ENCODE measurements at places on chromosomes 1 and 21.

DNA sequence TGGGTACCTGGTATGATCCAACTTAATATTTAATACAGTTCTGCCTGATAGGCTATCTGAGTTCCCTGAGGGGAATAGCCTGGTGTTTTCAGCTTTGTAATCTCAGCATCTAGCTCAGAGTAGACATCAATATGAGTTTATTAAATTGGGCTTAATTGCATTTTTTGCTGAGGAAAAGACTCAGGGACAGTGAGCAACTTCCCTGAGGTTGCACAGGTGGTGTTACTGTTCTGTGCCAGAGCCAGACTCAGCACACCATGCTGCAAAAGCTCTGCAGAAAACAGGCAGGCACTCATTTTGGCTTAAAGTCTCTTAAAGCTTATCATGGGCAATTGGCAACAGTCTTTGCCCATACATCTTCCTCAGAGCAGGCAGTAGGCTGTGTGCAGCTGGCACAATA lies 90.5 kb upstream of the JUN start:
- no peak for DNase-seq

GRCh38 chr1:12387641-12388040 lies 157.8 kb downstream of the VPS13D start:
- DNase-seq, result no peak

- no peak for DNase-seq
Measured at GRCh38 chr21:42671778-42672593, 18.6 kb downstream of the PDE9A start.

- DNase-seq, result no peak
Measured at GRCh38 chr1:206833801-206834200, 31.6 kb upstream of the IL20 start.

DNA sequence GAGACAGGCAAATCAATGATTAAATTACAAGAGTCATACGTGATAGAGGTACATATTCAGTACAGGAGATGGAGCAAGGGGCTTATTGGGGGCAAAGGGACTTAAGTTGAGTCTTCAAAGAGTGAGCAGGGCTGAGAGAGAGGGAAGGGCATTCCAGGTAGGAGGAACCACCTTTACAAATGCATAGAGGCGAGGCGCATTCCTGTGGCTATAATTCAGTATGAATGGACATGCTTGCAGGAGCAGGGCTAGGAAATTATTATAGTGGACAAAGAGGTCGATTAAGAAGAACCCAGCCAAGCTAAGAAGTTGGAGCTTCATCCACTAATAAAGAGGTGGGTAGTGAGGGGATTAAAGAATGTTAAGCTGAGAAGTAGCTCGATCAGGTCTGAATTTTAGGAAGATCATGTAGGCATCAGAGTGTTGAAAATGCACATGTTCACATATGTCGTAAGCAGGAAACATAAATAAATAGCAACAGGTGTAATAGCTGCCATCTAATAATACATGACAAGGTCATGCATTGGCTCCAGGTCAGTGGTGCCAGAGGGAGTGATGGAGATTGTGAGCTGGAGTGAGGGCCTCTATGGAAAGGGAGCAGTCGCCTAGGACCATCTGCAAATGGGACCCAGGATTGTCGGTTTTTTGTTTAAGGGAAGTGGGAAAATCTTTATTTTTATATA lies 12.0 kb upstream of the HNRNPU start:
- DNase-seq, result no peak

- DNase-seq, result no peak
Measured at GRCh38 chr1:160260406-160261382, 1.7 kb downstream of the DCAF8 start.

GRCh38 chr1:46621930-46622329 lies 5.3 kb upstream of the MOB3C start:
- DNase-seq, result no peak

DNA sequence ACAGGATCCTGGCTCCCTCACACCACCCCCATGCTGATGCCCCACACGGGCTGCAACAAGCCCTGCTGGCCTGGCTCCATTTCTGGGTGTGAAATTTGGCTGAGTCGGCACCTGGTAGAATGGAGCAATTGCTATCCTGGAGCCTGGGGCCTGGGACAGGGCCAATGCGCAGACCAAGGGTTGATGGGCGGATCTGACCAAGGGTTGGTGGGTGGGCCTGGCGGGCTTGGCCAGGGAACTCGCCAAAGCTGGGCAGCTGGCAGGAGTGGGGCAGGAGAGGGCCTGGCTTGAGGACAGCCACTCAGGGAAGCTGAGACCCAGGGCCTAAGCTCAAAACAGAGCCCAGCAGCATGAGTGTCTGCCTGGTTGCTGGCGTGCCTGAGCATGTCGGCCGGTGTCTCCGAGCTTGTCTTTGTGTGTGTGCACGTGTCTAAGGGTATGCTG lies 70.9 kb upstream of the POU3F1 start:
- no peak for DNase-seq

DNA sequence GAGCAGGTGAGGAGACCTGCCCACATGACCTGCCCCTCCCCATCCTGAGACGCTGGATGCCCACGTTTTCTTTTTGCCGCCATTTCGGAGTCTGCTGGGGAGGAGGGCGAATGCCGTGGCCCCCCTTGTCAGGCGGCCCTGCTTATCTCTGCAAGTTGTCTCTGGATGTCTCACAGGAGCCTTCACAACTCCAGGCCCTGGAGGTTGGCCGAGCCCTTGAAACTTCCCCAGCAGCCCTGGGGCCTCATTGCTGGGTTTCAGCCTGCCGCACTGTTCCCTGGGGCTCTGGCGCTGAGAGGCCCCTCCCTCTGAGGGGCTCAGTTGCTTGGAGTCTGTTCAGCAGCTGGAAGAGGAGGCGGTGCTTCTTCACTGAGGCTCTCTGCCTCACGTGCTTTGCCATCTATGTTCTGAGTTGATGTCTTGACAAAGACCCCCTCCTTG lies 29.8 kb upstream of the ZBTB21 start:
- DNase-seq, result no peak

DNA sequence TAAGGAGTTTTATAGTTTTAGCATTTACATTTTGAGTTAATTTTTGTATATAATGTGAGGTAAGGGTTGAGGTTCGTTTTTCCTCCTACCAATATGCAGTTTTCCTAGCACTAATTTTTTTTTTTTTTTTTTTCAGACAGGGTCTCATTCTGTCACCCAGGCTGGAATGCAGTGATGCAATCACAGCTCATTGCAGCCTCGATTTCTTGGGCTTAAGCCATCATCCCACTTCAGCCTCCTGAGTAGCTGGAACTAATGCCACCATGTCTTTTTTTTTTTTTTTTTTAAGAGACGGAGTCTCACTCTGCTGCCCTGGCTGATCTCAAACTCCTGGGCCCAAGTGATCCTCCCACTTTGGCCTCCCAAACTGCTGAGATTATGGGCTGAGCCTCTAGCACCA lies 2.5 kb upstream of the UBASH3A start:
- DNase-seq, result peak; percentile 61

DNA sequence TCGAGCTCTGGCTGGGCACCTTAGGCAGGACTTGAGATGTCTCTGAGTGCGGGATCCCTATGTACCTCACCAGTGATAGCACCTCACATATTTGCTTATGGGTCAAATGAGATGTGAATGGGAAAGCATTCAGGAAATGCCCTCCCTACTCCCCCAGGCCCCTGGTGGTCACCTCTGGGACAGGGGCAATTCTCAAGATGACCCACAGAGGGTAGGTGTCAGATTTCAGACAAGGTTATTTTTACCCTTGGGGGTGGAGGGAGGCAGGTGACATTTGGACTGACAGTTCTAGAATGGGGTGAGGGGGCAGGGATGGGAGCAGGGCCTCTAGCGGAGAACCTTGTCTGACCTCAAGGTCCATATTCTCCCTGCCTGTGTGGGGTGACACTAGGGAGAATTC lies 27.1 kb downstream of the ACOT11 start:
- no peak for DNase-seq

- no peak for DNase-seq
Measured at GRCh38 chr21:33270986-33271385, 4.8 kb downstream of the IL10RB start.

DNA sequence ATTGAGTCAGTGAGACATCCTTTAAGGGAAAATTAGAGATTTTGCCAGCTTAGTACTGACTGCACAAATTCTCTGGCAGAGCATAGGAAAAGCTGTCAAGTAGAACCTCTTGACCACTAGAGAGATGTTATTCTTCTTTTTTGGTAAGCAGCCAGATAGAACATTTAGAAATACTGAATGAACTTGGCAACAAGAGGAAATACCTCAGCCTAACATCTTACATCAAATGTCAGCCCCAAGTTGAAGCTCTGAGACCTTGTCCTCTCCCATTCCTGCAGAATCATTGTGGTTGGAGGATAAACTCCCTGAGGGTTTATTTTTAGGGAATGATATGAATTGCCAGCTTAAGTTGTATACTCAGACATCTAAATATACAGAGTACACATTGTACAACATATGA lies 53.5 kb downstream of the MIGA1 start:
- no peak for DNase-seq

GRCh38 chr1:8174807-8175206 lies 143.1 kb upstream of the SLC45A1 start:
- peak; percentile 76 for DNase-seq

DNA sequence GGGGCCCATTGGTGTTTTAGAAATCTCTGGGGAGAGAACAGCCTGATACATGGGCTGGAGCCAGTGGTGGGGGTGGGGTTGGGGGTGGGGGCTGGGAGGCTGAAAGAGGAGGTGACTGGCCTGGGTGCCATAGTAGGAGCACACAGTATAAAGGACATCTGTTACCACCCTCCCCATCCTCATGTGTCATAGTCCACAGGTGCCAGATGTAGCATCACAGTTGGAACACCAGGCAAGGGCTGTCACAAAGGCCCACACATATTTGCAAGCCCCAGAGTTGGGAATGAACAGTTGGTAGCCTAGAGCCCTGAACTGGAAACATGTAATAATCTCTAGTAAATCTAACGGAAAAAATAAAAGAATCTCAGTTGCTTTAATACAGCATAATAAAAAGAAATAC lies 55.1 kb upstream of the CR2 start:
- DNase-seq, result no peak

- DNase-seq, result no peak
Measured at GRCh38 chr1:17235135-17235885, 13.6 kb upstream of the PADI3 start.

- DNase-seq, result no peak
Measured at GRCh38 chr1:232980355-232980978, 30.1 kb downstream of the NTPCR start.

- DNase-seq, result no peak
Measured at GRCh38 chr1:76744989-76745388, 122.3 kb upstream of the ST6GALNAC5 start.

- no peak for DNase-seq
Measured at GRCh38 chr1:51203121-51203873, 32.8 kb upstream of the RNF11 start.

DNA sequence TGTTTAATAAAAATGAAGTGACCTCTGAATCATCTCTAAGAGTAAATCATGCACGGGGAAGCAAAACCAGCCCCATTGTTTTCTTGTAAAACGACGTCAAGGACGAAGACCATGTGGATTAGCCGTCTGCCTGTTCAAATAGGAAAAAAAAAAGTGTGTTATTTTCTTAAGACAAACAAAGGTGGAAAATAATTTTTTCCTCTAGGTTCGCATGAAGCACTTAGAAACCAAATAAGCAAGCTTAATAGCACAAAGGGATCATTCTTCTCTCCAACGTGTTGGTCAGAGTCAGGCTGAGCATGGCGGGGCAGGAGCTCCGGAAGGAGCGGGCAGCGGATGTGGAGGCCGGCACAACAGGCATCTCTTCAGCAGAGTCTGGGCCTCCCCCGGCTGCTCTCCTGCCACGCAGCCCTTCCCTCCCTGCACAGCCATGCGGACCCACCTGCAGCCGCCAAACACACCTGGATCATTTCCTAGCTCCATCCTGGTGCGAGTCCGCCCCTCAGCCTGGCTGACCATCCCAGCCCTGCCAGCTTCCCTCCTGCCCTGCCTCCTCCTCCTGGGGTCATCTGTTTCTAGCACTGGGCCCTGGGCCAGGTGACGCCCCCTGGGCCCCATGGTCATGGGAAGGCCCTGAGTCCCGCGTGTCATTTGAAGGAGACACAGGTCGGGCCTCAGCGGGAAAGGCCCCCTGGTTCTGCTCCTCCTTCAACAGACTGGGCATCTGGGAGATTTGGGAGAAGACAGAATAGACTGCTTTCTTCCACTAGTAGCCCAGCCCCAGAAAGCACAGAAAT lies 40.2 kb downstream of the MX1 start:
- no peak for DNase-seq

DNA sequence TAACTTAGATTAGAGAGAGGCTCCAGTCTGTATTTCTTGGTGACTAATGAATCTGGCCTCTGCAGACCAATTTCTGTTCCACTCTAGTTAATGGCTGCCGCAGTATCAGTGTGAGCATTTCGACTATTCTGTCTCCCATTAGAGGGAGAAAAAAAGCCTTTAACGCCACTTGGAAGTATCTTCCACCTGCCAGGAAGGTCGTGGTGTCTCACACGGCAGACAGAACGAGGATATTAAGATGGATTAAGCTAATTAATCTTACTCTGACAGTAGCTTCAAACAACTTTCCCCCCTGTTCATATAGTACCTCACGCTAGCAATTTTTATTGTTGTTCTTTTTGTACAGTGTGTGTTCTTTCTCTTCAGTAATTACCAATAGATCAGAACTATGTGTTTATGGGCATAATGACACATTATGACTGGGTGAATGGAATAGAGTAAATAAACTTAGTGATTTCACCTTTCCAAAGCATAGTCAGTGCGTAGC lies 153.8 kb downstream of the ADGRL2 start:
- DNase-seq, result no peak

DNA sequence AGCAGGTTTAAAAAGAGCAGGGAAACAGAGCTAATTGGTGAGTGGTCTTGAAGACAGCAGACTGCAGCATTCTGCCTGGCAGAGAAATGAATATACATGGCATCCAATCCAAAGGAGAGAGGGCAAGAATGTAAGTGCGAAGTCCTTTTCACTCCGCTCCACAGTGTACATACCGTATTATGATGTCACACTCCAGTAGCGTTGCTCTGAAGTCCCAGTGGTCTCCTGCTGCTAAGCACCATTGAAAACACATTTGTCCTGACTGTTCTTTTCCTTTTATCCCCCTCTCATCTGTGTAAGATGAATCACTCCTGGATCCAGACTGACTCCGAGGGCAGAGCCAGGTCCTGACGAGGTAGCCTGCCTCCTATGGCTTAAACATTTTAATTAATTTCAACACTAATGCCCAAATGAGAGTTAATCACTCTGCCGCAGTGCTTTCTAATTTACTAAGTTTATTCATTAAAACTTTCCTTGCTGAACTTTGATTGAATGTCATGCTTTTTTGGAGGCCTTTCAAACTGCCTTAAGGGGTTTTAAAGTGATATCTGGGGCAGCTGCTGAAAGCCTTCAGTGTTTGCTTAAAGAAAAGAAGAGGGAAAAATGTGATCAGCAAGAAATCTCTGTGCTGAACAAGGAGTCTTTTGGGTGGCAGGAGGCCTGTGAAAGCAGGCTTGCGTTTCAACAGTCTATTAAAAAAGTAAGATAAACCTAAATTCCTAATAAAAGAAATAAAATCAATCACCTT lies 227.2 kb downstream of the ATG4C start:
- no peak for DNase-seq

DNA sequence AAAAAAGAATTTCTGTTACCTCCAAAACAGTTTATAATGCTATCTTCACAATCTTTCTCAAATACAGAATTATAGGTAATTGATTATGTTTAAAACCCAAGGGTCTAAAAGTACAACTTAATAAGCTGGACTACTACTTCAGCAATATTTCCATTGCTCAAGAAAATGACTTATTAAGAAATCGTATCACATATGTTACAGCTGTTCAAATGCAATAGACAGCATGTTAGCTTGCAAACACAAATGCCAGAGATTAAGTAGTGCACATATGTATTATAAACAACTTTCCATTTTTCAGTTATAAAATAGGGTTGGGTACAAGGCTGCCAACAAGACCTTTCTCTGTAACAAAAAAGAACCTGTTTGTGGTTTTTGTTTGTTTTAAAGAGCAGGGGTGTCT lies 211.0 kb upstream of the DMRTA2 start:
- DNase-seq, result no peak

GRCh38 chr21:18373606-18374005 lies 30.0 kb downstream of the TMPRSS15 start:
- DNase-seq, result no peak

Data from upper lobe of right lung (tissue), 1 donor.